PC-3 (cell line): ENCODE measurements at places on chromosomes 16 and 17. TPM values are rescaled to one million over a fixed set of nuclear protein-coding genes. Genes with fewer than 3 reads are reported as not detected.

The PMFBP1 gene
- 1.2 and 2.0 TPM in 2 replicates for total RNA-seq

GRCh38 chr17:31673076-31673475, 186.0 kb downstream of the COPRS start:
- H3K4me1 ChIP-seq, result peaks cover 11% of the 10 kb centered on the region
- H3K4me3 ChIP-seq, result no peak overlapping the region
- H3K36me3 ChIP-seq, result no peaks in the 10 kb centered on the region
- H3K27ac ChIP-seq, result no peak overlapping the region
- no peaks in the 10 kb centered on the region for H3K27me3 ChIP-seq

The NFAT5 gene
- total RNA-seq, result 11.4 and 14.3 TPM in 2 replicates

The SEPTIN1 gene
- 0.55 TPM in 1 of 2 replicates, not detected in the other for total RNA-seq

DNA sequence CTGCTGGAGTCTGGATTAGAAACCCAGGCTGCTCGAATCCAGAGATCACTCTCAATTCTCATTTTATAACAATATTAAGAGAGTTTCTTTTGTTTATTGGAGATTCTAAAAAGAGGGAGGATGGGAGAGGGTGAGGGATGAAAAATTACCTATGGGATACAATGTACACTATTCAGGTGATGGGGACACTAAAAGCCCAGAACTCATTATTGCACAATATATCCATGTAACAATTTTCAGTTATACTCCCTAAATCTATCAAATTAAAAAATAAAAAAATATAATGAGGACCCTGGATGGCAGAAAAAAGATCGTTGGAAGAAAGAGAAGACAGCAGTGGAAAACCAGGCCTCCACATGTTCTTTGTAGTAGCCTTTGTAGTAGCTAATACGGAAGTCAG, 100.8 kb downstream of the CNTNAP4 start:
- H3K4me1 ChIP-seq, result no peaks in the 10 kb centered on the region
- H3K36me3 ChIP-seq, result no peaks in the 10 kb centered on the region
- peaks cover under 1% of the 10 kb centered on the region; the same call in 1 of the 2 replicates for H3K27me3 ChIP-seq
- H3K27ac ChIP-seq, result no peak overlapping the region

The ACADVL gene
- total RNA-seq, result 558 and 646 TPM in 2 replicates

The RNF112 gene
- total RNA-seq, result 0.18 and 1.0 TPM in 2 replicates

DNA sequence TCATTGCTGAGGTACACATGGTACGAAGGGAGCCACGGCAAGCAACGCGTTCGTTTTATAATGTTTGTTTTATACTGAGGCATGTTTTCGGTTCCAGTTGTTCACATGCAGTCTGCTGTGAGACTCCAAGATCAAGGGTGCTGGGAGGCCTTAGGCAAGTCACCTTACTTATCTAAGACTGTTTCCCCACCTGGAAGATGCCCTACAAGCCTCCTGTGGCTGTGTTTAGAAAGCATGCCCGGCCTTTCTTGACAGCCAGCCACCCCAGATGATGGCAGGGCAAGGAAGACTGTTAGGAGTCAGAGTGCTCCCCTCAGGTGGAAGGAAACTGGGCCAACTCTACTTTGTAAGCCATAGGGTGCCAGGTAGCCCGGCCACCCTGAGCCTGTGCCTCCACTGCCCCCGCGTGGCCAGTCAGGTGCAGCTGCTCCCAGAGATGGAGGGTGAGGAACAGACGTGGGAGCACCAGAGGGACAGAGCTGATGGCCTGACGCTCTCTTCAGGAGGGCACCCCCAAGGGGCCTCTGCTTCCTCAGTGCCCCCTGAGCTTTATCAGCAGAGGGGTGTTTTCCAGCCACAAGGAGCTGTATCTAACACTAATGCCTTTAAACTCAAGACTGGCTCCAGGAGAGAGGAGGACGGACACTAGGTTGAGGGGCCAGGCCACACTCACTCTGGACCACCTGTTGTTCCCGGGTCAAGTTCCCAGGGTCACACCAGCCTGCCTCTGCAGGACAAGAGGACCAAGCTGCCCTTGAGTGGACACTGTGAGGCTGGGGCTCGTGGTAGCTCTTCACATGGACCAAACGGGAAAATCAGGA, 5.4 kb downstream of the NAT9 start:
- peak; percentile 75 for DNase-seq
- no peak overlapping the region for H3K4me3 ChIP-seq
- H3K27ac ChIP-seq, result no peak overlapping the region
- peaks cover 35% of the 10 kb centered on the region for H3K36me3 ChIP-seq

DNA sequence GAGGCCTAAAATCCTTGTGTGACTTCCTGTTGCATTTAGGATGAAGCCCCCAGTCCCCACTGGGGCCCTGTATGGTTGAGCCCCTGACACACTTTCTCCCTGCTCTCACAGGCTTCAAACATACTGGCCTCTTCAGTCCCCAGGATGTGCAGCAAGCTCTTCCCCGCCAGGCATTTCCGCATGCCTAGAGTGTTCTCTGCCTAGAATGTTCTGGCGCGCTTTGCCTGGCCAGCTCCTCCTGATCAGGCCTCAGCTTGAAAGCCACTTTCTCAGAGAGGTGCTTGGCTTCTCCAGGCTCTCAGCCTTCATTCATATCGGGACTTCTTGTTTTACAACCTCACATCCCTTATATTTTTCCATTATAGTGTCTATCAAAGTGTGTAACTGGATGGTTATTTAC, 123.7 kb downstream of the SPACA3 start:
- H3K4me1 ChIP-seq, result peaks cover 20% of the 10 kb centered on the region
- no peak overlapping the region for H3K4me3 ChIP-seq
- DNase-seq, result no peak
- no peak overlapping the region for H3K27ac ChIP-seq
- no peaks in the 10 kb centered on the region for H3K27me3 ChIP-seq

GRCh38 chr17:77163001-77163400, 22.2 kb downstream of the SEC14L1 start:
- DNase-seq, result no peak
- H3K27ac ChIP-seq, result no peak overlapping the region
- H3K4me3 ChIP-seq, result no peak overlapping the region
- H3K4me1 ChIP-seq, result peaks cover 6% of the 10 kb centered on the region; the same call in 1 of the 2 replicates
- H3K36me3 ChIP-seq, result peaks cover 56% of the 10 kb centered on the region

The NEK8 gene
- total RNA-seq, result 2.4 and 3.7 TPM in 2 replicates

DNA sequence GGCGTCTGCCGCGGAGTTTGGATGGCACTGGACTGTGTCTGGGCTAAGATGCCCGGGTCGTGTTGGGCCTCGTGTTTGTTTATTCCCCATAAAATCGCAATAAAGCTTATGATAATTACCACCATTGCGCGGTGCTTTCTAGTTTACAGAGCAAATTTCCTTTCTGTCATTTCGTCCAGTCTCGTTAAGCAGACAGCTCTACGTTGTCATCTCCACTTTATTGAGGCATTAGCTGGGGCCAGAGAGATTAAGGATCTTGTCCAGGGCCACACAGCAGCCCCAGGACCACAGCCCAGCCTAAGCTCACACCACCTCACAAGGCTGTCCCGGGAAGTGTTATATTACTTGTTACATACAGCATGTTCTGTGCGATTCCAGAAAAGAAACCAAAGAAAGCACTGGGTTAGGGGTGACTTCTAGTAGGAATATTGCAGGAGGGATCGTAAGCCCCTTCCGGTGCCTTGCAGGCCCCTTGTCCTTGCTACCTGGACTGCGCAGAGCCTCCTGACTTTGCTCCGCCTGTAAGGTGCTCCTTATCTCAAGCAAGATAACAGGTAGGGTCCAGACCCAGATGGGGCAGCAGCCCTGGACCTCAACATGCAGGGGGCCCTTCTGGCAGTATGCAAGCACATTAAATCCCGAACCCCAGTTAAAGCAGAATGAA, 6.3 kb downstream of the NOS2 start:
- no peaks in the 10 kb centered on the region for H3K4me1 ChIP-seq
- H3K36me3 ChIP-seq, result no peaks in the 10 kb centered on the region
- DNase-seq, result no peak
- H3K27me3 ChIP-seq, result peaks cover 38% of the 10 kb centered on the region
- H3K27ac ChIP-seq, result no peak overlapping the region

The CLEC18C gene
- total RNA-seq, result 0.12 and 0.18 TPM in 2 replicates

DNA sequence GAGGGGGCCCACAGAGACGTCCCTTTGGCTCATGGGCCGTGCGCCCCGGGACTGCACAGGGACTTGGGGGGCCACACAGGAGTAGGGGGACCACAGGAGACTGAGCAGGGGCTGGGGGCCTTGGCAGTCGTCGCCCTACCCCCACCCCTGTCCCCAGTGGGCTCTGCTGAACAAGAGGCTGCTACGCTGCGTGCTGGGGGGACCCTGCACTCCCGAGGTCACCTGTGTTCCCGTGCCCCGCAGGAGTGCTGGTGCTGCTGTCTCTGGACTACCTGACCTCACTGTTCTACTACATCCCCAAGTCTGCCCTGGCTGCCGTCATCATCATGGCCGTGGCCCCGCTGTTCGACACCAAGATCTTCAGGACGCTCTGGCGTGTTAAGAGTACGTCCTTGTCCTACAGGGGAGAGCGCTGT, 14.4 kb upstream of the RNF213 start:
- no peak overlapping the region for H3K27ac ChIP-seq
- H3K4me3 ChIP-seq, result no peak overlapping the region
- no peaks in the 10 kb centered on the region for H3K27me3 ChIP-seq
- DNase-seq, result no peak

DNA sequence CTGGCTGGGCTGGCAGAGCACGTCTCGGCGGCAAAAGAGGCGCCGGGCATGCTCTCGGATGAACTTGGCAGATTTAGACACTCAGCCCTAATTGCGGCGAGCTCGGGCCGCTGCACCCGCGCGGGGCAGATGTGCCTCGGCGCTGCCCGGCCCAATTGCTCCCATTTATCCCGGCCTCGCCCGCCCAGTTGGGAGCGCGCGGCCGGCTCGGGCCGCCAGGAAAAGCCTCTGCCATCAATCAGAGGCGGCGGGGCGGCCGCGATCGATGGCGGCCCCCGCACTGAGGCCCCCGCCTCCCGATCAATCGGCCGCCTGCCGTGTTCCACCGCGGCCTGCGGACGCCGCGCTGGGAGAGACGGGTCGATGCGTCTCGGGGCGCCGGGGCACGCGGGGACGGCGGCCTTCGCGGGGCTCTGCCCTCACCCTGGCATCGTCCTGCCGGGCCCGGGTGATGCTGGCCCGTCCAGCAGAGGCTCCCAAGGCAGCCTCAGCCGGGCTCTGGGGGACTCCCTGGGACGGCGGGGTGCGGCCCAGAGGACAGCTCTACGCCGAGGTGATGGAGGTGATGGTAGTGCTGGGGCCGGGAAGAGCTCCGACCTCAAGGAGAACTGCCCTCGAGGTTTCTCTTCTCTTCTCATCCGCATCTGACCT, 200.9 kb upstream of the N4BP1 start:
- no peaks in the 10 kb centered on the region for H3K4me1 ChIP-seq
- H3K27me3 ChIP-seq, result peaks cover 55% of the 10 kb centered on the region
- no peak overlapping the region for H3K27ac ChIP-seq
- H3K36me3 ChIP-seq, result no peaks in the 10 kb centered on the region

DNA sequence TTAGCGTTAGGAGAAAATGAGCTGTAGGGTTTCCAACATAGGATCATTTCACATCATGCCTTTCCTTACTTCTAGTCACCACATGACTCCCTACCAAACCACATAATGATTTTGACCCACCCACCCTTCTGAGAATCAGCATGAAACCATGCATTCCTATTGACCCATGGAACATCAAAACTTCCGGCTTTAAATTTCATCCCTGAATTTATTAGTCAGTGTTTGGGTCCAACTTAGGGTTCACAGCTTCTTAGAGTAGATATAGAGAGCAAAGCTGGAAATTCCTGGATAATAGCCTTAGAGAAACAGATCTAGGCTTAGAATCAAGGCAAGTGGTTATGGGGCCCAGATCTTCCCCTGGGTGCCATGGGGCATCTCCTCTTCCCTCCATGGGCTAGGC, 162.6 kb downstream of the TOX3 start:
- H3K4me1 ChIP-seq, result no peaks in the 10 kb centered on the region
- no peak for DNase-seq
- H3K27me3 ChIP-seq, result no peaks in the 10 kb centered on the region
- H3K27ac ChIP-seq, result no peak overlapping the region
- H3K36me3 ChIP-seq, result no peaks in the 10 kb centered on the region
- H3K4me3 ChIP-seq, result no peak overlapping the region

DNA sequence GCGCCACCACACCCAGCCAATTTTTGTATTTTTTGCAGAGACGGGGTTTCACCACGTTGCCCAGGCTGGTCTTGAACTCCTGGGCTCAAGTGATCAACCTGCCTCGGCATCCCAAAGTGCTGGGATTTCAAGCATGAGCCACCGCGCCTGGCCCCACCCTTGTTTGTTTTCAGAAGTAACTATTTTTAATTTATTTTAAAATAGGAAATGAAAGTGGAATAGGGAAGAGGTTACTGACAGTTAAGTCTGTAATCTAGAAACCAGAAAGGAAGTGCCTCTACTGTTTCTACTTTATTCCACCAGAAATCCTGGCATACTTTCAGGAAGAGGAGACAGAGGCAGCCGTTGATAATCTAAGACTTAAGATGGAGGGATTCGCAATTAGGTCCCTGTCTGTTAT, 225.6 kb downstream of the TANC2 start:
- peaks cover 9% of the 10 kb centered on the region; the same call in 1 of the 2 replicates for H3K36me3 ChIP-seq
- no peaks in the 10 kb centered on the region for H3K27me3 ChIP-seq
- no peak for DNase-seq

The SYT17 gene
- 10.8 and 11.8 TPM in 2 replicates for total RNA-seq

The RBBP6 gene
- 38.4 and 59.0 TPM in 2 replicates for total RNA-seq

DNA sequence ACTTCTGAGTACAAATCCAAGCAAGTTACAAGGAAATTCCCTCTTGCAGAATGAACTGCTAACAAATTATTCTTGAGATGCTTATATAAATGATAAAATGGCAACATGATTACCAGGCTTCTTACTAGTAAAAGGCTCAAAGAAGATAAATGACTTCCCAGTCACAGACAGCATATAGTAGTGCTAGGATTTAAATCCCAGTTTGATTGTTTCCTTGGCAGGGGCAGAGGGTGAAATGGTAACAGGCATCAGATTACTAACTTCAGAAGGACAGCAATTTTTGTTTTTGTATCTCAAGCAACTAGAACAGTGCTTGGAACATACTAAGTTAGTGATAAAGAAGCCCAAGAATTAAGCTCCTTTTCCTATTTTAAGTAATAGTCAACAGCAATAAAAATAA, 102.8 kb downstream of the SSH2 start:
- no peak overlapping the region for H3K4me3 ChIP-seq
- no peaks in the 10 kb centered on the region for H3K4me1 ChIP-seq
- no peaks in the 10 kb centered on the region for H3K27me3 ChIP-seq
- no peaks in the 10 kb centered on the region for H3K36me3 ChIP-seq

The NTN3 gene
- not detected in 2 replicates for total RNA-seq
